ENCODE measurements at places on chromosomes 5 and 9.

- DNase-seq, result no peak
Observed at GRCh38 chr5:73437101-73437776, 11.3 kb downstream of the FOXD1 start.

DNA sequence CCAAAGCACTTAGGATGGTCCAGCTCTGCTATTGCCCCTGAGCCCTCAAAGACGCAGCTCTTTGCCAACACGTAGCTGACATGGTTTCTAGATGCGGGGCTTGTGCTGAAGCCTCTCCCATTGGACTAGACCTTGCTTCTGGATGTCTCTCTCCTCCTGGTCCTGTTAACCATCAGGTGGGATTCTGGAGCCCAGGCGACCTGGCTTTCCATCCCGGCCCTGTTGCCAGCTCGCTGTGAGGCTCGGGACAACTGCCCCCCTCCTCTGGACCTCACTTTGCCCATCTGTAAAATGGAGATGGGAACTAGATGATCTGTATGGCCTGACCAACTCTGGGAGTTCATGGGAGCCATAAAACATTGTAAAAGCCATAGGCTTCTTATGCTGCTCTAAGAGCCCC, 4.0 kb downstream of the DBH start:
- no peak for DNase-seq

DNA sequence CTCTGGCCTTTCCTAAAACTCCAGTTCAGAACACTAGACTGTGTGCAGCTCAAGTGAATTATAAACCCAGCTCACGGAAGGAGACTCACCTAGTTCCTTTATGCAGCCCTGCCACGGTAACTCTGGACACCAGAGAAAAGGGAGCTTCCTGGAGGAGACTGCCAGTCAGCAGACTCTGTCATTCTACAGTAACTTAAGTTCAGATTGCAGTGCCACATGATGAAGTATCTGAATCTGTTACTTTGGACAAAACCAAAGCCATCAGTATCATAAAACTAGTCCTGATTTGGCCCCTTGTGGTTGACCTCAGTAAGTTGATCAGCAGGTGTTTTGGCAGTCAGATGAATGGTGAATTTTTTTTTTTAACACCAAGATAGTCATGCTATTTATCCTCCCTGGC, 2.7 kb downstream of the MTRR start:
- DNase-seq, result no peak

DNA sequence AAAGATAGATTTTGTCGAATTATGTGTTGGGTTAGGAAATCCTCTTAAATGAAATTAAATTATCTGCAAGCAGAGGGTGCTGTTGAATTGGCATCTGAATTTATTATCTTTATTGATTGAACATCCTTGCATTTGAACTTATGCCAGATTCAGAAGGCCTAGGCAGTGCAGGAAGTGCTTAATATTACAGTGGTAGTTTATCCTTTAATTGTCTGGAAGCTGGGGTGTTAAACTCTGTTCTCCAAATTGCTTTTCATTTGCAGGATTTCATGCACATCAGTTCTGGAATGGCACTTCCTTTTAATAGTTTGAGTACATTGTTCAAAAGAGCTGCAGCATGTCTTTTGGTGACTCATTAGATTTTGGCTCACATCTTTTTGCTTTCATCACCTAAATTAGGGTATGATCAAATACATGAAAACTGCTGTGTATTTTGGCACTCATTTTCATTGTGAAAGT, 186.3 kb downstream of the KDM4C start:
- no peak for DNase-seq

DNA sequence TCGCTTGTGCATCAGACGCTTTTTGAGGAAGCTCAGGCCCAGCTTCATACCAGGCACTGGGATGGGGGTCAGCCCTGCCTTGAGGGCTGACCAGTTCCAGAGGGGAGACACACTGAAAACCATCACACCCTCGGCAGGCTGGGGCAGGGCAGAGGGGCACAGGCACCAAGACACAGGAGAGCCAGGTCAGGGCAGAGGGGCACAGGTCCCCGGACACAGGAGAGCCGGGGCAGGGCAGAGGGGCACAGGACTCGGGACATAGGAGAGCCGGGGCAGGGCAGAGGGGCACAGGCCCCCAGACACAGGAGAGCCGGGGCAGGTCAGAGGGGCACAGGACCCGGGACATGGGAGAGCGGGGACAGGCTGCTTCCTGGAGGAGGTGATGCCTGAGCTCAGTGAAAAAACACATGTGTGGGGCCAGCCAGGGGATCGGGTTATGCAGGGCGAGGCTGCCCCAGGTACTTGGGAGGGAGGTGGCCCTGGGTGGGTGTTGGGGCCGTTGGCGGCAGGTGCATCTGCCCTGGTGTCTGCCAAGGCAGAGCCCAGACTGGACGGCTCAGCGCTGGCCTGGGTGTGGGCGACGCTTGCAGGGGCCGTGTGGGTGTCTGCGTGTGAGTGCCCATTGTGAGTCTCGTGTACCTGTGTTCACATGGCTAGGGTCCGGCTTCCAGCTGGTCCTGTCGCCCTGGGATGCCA, 15.1 kb upstream of the SLC2A6 start:
- no peak for DNase-seq

DNA sequence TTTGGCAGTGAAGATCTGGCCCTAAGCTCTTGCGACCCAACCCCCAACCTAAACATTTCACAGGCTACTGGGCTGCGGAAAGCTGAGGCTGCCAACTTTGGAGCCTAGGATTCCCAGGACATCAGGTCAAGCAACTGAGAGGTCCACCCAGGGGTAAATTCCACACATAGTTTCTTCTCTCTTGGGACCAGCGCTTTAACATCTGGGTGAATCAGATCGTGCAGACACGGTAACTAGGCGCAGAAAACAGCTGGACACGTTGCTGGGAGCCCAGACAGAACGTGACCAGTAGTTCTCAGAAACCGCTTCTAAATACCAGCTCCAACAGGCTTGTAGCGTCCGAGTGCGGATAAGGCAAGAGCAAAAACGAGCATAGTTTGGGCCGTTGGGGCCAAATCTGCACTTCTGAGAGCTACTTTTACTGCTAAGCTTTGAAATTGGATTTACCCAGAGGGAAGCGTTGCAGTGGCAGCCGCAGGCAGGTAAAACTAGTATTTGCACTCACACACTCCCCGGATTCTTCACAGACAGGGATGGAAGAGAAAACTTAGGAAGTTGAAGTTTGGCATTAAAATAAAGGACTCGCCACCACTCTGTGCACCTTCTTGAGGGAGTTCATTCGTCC, 11.8 kb downstream of the ITGA1 start:
- DNase-seq, result no peak

- no peak for DNase-seq
Observed at GRCh38 chr5:28226407-28226806, 1188.0 kb upstream of the CDH9 start.

- DNase-seq, result no peak
Observed at GRCh38 chr9:127285965-127286364, 21.4 kb downstream of the GARNL3 start.

- DNase-seq, result no peak
Observed at GRCh38 chr5:143624465-143624864, 187.5 kb upstream of the HMHB1 start.

GRCh38 chr9:21267485-21268346, 27.9 kb upstream of the IFNA14 start:
- DNase-seq, result no peak

- DNase-seq, result no peak
Observed at GRCh38 chr5:58404734-58405133, 55.2 kb downstream of the PLK2 start.

DNA sequence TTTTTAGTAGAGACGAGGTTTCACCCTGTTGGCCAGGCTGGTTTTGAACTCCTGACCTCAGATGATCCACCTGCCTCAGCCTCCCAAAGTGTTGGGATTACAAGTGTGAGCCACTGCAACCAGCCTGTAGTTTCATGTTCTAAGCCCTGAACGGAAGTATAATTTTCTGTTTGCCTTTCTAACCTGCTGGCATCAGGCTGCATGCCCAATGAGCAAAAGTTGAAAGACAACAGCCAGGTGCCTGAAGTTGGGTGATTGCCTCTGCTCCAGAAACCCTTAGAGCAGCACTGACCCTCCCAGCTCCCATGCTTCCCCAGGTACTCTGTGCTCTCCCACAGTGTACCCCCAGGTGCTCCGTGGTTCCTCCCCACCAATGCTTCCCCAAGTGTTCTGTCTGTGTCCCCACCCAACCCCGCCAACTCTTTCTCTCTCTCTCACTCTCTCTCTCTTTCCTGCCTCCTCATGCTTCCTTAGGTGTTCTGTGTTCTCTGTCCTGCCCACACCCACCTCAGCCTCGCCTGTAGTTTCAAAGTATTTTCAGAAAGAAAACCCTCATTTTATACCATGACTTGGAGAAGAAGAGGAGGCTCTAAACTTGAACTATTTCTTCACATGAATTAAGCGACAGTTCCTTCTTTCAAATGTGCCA, 145.3 kb downstream of the SNCAIP start:
- DNase-seq, result no peak

DNA sequence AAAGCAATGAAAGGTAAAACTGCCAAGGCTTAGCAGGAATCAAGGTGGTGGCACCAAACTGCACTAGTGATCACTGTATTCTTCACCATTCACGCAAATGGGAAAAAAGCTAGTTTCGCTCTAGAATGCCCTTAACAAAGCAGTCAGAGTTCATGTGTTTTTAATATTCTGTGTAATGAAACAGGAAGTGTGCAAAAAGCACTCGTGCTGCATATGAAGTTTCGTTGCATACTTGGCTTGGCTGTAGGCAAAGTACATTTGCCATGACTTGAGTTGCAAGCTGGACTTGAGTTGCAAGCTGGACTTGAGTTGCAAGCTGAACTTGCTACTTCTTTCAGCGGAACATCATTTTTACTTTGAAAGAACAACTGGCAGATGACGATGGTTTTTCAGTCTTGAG, 55.4 kb downstream of the FOXI1 start:
- no peak for DNase-seq

GRCh38 chr5:139342423-139342723, 719 bp downstream of the PAIP2 start:
- no peak for DNase-seq

GRCh38 chr9:116390303-116391228, 237.0 kb downstream of the PAPPA start:
- no peak for DNase-seq

- no peak for DNase-seq
Observed at GRCh38 chr9:98795970-98796363, 388 bp downstream of the ANKS6 start.

- DNase-seq, result no peak
Observed at GRCh38 chr5:68744206-68744605, 349.6 kb upstream of the SLC30A5 start.

GRCh38 chr5:108541836-108542235, 159.9 kb upstream of the FBXL17 start:
- DNase-seq, result no peak

DNA sequence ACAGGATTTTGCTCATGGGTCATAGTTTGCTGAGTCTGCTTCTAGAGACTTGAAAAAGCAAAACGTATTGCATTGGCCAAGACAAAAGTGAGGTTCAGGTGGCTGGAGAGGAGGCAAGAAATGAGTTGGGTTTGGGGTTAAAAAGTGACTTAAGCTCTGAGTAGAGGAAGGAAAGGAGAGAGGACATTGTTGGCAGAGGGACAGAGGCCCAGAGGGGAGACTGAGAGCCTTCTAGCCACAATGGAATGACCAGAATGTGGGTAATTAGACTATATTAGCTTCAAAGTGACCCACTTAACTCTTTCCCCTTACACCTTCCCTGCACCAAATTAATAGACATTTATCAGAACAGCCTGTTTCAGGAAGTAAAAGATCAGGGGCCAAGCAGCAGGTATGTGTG, 188.4 kb downstream of the ZNF462 start:
- DNase-seq, result no peak

- DNase-seq, result no peak
Observed at GRCh38 chr9:673966-674526, 167.5 kb upstream of the DMRT1 start.

DNA sequence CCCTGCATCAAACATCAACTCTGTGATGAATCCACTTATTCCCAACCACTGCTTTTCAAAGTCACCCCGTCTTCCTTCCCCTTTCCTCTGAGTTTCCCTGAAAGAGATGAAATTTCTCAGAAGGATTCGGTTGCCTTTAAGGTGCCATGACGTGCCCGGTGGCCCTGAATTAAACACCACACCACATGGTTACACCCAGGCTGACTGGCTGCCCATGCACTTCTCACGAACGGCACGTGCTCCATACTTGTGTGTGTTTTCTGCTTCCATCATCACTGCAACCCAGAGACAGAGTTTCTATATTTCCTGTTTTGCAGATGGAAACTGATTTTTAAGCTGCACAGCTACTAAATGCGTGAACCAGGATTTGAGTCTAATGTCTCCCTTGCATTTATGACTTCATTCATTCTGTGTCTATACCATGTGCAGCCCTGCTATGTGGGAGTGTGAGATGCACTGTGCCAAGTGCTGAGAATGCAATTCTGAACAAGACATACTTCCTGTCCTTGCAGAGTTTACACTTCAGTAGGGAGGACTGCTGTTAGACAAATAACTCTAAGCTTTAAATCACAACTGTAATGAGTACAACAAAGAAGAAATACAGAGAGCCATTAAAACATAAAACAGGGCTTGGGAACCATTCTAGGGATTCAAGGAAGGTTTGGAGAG, 162.9 kb downstream of the NXNL2 start:
- DNase-seq, result no peak

DNA sequence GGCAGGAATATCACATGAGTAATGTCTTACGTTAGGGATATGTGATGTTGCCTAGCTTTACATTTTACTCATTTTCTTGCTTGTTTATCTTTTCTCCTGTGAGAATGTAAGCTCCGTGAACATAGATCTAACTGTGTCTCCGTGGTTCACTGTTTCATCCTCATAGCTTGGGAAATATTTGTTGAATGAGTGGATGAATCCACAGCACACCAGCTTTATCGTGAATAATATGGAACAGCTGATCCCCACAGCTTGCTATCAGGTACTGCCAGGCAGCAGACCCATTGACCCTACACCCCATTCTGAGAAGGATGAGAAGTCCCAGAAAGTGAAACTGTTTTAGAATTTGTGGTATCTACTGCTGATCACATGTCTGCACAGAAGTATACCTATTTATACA, 106.8 kb upstream of the FBN2 start:
- DNase-seq, result no peak

- DNase-seq, result no peak
Observed at GRCh38 chr5:32828492-32828891, 117.4 kb downstream of the NPR3 start.

- no peak for DNase-seq
Observed at GRCh38 chr9:38286766-38287165, 105.7 kb upstream of the ALDH1B1 start.

DNA sequence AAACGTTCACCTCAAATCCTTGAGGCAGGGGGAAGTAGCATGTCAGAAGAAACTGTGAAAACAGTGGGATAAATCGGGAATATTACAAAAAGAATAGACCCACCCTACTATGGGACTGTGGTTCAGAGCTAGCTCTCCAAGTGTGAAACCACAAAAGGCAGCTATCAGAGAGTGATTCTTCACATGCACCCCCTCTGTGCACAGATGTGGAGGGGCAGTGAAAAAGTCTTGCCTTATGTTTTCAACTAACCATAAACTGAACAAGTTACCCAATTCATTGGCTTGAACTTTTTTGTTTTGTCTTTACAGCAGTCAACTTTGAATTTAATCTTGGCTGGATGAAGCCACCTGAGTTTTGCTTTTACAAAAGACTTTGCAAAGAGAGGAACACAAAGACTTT, 98.8 kb upstream of the NR4A3 start:
- DNase-seq, result no peak
